ENCODE measurements at places on chromosomes 13 and 19.

- DNase-seq: no peak
These were observed 17.1 kb upstream of the CHST8 start for GRCh38 chr19:33604651-33605050.

DNA sequence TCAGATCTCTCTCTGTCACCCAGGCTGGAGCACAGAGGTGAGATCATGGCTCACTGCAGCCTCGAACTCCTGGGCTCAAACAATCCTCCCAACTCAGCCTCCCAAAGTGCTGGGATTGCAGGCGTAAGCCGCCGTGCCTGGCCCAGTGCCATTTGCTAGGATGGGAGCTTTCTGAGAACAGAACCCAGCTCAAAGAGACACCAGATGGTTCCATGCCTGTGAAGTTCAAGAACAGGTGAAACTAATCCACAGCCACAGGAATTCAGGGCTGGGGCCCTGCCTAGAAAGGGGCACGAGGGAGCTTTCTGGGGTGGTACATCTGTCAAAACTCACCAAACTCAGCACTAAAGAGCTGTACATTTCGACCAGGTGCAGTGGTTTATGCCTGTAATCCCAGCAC lies 4.2 kb downstream of the SLC7A9 start:
- DNase-seq: no peak

DNA sequence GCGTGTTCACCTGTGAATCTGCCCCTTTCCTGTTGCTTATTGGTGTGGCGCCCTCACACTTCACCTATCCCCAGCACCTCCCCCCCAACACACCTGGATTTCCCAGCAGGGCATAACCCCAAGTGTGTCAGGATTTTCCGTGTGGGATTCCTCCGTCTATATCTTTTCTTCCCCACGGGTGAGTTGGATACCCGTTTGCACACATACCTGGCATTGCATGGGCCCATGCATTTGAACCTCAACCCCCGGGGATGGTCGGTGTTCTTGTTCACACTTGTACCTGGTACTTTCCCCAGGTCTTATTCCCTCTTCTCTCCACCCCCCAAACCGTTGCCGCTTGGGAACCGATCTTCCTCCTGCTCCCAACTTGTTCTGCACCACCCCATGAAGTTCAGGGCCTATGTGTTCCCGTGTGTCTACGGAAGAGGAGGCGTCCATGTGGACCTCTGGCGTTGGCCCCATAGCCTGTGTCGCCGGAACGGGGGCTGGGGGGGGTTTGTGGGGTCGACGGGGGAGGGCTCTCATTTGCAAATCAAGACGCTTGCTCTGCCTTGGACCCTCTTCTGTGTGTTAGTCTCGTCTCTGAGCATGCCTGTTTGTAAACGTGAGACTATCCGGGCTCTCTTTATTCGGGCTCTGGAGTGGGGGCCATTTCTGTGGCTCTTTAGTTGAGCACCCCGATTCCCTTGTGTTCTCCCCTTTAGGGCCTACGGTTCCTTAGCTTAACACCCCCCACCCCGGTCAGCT lies 1.7 kb downstream of the PRR12 start:
- DNase-seq: no peak

DNA sequence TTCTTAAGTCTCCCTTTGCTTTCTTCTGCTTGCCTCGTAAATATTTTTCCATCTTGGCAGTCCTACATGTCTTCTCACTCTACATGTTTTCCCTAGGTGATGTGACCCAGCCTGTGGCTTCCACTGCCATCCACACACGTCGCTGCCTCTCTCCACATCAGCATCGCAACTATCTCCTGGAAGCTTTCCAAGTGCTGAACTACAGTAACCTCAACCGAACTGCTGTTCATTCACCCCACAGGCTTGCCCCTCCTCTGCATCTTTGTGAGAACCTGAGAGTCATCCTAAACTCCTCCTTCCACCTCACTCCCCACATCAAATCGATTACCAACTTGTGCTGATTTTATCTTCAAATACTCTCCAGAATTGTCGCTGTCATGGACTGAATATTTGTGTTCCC lies 41.2 kb upstream of the USPL1 start:
- peak; percentile 75 for DNase-seq

DNA sequence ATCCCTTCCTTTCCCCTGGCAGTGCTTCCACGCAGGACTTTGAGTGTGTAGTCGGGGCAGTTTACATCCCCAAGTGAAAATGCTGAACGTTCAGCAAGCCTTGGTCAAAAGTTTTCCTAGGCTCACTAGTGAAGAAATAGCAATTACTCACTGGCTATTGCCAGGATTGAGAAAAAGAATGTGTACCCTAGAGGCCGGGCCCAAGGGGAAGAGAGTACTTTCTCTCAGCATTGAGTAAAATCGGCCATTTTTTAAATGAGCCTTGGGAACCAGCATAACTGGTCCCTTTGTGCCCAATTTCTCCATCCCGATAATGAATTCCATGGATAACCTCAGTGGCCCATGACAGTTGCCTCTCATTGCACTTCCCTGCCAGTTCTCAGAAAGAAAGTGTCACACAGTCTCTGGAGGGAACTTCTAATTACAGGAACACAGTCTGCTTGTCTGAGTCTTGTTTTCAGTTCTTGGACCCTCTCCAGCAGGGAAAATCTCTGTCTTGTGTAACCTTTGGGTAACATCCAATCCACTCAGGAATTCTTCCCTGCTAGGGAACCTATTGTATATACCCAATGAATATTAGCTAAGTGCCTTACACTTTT lies 7.3 kb upstream of the OR7D2 start:
- DNase-seq: no peak

- DNase-seq: no peak
These were observed 11.6 kb downstream of the ZNF578 start for GRCh38 chr19:52464798-52465470.
